ENCODE measurements at places on chromosomes 1 and 21. TPM values are rescaled to one million over a fixed set of nuclear protein-coding genes. Genes with fewer than 3 reads are reported as not detected.

Gene CFHR1
- total RNA-seq = 0.23 TPM

Gene PADI3
- total RNA-seq = 0.89 TPM

Gene C1orf21
- 10.0 TPM for total RNA-seq

Gene GBP4
- 0.08 TPM for total RNA-seq

Gene RNU1-1
- total RNA-seq = not detected

Gene TBX15
- not detected for total RNA-seq

Gene CASZ1
- 2.1 TPM for total RNA-seq

Gene WNT2B
- 0.14 TPM for total RNA-seq

Gene OR10J1
- total RNA-seq = not detected

Gene C8B
- total RNA-seq = not detected

Gene OR10Z1
- total RNA-seq = not detected

Gene SMPDL3B
- total RNA-seq = 1.2 TPM

Gene SYCP1
- total RNA-seq = not detected

Gene TRNP1
- total RNA-seq = 266 TPM

Gene PCNT
- total RNA-seq = 16.6 TPM

Gene FASLG
- total RNA-seq = not detected

Gene SPAG17
- total RNA-seq = not detected

Gene MARK1
- 0.09 TPM for total RNA-seq

Gene KRTAP21-2
- not detected for total RNA-seq

Gene ITSN1
- 18.3 TPM for total RNA-seq

Gene TEX38
- total RNA-seq = not detected

Gene RHBG
- total RNA-seq = not detected

Gene LCE1B
- total RNA-seq = not detected

Gene APP
- total RNA-seq = 256 TPM

Gene VCAM1
- total RNA-seq = 0.09 TPM

Gene ANKRD34A
- 0.21 TPM for total RNA-seq

Gene DCST1
- total RNA-seq = not detected

Gene KRTAP13-2
- total RNA-seq = not detected

Gene LCE1C
- not detected for total RNA-seq

Gene GLIS1
- 0.05 TPM for total RNA-seq

Gene TLCD4
- 12.1 TPM for total RNA-seq

Gene C1orf167
- not detected for total RNA-seq

Gene CD1B
- not detected for total RNA-seq

Measured in A549 treated with Mapracorat at 1 μM for 4 hours (cell line).